ENCODE measurements at places on chromosomes 5 and 9. TPM values are rescaled to one million over a fixed set of nuclear protein-coding genes. Genes with fewer than 3 reads are reported as not detected.

Gene RALGPS1
- total RNA-seq = 16.7 TPM

DNA sequence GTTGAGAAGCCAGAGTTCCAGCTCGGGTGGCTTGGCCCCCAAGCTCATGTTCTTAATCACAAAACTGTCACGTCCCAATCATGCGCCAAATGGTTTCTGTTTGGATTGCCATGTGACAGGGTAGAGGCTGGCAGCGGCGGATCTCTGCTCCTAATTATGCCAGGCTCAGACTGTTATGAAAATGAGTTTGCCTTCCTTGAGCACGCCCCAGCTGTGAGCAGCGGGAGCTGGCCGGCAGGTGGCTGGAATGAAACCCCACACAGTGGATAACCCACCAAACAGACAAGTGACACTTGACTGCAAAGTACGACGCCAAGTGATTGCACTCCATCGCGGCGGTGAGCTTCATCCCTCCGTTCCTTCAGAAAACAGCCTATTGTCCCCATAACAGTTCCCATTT, 75.4 kb downstream of the CFAP77 start:
- no peak for DNase-seq

GRCh38 chr5:97124335-97124734, 18.1 kb downstream of the LIX1 start:
- no peak for DNase-seq

Gene OCLN
- total RNA-seq = 57.5 TPM

Gene TSLP
- not detected for total RNA-seq

Gene NIPAL4
- total RNA-seq = 0.46 TPM

Gene APC
- total RNA-seq = 47.7 TPM

DNA sequence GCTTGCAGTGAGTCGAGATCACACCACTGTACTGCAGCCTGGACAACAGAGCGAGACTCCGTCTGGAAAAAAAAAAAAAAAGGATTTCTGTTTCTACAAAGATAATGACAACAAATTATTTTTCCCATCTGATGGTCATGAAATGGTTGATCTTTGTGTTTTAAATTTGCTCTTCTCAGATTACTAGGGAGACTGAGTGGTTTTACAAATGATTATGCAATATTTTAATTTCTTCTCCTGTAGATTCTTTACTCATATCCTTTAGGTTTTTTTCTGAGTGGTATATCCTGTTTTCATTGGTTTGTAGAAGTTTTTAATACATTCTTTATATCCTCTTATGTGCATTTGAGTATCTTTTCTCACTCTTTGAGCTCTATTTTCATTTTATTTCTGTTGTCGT, 20.6 kb upstream of the AUH start:
- no peak for DNase-seq

Data from type B pancreatic cell (in vitro differentiated cells).